HCT116 (cell line): ENCODE measurements at places on chromosomes 12 and 14.

DNA sequence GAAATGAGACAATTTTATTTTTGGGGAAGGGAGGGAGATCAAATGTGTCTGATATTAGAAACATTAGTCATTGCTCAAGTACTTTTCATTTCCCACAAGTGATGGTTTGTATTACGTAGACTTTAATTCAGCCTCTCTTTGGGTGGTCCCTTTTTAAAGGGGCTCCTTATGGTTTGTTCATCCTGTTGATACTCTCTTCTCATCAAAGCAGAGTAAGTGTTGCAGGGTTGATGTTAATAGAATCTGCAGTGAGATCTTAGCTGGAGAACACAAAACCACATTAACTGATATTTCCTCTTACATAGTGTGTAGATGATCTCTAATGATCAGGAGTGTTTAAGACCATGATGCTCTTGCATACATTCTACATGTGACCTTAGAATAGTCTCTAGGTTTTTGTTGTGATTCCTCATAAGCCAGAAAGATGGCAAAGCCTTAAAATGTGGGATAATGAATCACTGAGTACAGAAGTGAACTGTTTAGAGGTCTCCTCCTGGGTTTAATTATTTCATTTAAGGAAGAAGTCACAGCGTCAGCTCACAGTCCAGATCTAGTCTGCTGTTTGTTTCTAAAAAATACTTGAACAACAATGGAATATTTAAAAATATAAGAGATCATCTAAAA, 87.4 kb upstream of the PTPRR start:
- H3K27me3 ChIP-seq, result no peaks in the 10 kb centered on the region
- DNase-seq, result no peak
- H3K36me3 ChIP-seq, result no peaks in the 10 kb centered on the region
- H3K4me1 ChIP-seq, result no peaks in the 10 kb centered on the region
- no peak overlapping the region for H3K4me3 ChIP-seq

GRCh38 chr14:100065111-100065871, at the start of gene EVL:
EVL (plus strand) TSS chr14:100065422; CDS start chr14:100065501, 79 bp downstream.
- no peak within 1 kb of the TSS for H3K4me3 ChIP-seq
- H3K4me1 ChIP-seq, result peaks cover 17% of the 10 kb centered on the region
- DNase-seq, result no peak

- H3K36me3 ChIP-seq, result no peaks in the 10 kb centered on the region
- DNase-seq, result peak; percentile 75
- peaks cover 51% of the 10 kb centered on the region for H3K4me1 ChIP-seq
- peak overlapping the region; percentile 10; the same call in 1 of the 2 replicates for H3K4me3 ChIP-seq
- no peaks in the 10 kb centered on the region for H3K27me3 ChIP-seq
Measured at GRCh38 chr12:2336409-2336829, 283.6 kb downstream of the CACNA1C start.

DNA sequence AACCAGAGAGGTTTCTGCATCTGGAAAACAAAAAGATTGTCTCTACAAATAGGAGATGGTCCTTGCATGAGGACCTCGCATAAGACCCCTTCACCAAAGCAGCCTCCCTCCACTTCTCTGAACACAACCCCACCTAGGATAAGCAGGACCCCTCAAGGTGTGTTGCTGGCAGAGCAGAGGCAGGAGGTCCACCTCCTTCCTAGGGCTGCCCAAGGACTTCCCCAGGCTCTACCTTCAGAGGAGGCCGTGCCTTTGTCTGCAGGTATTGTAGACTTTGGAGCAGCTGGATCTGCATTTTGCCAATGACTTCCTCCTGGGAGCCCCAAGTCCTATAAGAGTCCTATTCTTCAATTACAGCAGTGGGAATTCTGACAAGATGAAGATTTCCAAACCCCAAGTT, 67.3 kb upstream of the TSPAN11 start:
- H3K27ac ChIP-seq, result no peak overlapping the region
- no peaks in the 10 kb centered on the region for H3K27me3 ChIP-seq
- DNase-seq, result no peak
- H3K36me3 ChIP-seq, result no peaks in the 10 kb centered on the region
- H3K4me1 ChIP-seq, result no peaks in the 10 kb centered on the region
- no peak overlapping the region for H3K4me3 ChIP-seq

GRCh38 chr12:120830052-120830940, 73.9 kb downstream of the SPPL3 start:
- no peak overlapping the region for H3K27ac ChIP-seq
- no peaks in the 10 kb centered on the region; the same call in 1 of the 2 replicates for H3K4me1 ChIP-seq
- no peak for DNase-seq
- no peaks in the 10 kb centered on the region for H3K27me3 ChIP-seq

DNA sequence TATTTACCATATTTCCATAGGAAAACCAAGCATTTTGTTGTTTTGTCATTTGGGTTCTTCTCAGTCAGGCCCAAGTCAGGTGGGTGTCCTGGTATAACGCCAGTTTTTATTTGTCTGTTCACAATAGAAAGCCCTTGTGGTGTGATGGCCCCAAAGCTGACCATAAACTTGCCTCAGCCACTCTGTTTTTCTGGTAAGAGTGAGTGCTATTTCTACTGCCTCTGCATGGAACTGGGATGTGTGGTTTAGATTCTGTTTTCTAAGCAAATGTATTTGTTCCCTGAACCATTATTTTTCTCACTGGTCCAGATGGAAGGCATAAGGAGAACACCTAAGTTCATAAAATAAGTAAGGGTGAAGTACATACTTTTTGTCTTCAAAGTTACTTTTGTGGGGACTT, 1.8 kb upstream of the SSPN start:
- H3K4me3 ChIP-seq, result no peak overlapping the region
